ENCODE measurements at places on chromosomes 12 and 14. TPM values are rescaled to one million over a fixed set of nuclear protein-coding genes. Genes with fewer than 3 reads are reported as not detected.
A peak's percentile ranks its signal among the peaks of the same experiment; 100 is the strongest.

Gene ATP2B1
- 12.6 TPM for total RNA-seq

Gene CD9
- 46.9 TPM for total RNA-seq

Gene ADCY4
- 27.3 TPM for total RNA-seq

Gene FBLN5
- total RNA-seq = 85.3 TPM

Gene OR6J1
- total RNA-seq = not detected

Gene ADIPOR2
- 38.4 TPM for total RNA-seq

GRCh38 chr12:6205761-6206160, 5.6 kb downstream of the CD9 start:
- no peak for DNase-seq

- DNase-seq = peak; percentile 77
Measured at GRCh38 chr14:101849125-101849524, 87.6 kb downstream of the PPP2R5C start.

- DNase-seq = no peak
Measured at GRCh38 chr12:113803759-113804140, 162.4 kb downstream of the RBM19 start.

GRCh38 chr14:32698831-32699230, 239.8 kb upstream of the NPAS3 start:
- DNase-seq = no peak

DNA sequence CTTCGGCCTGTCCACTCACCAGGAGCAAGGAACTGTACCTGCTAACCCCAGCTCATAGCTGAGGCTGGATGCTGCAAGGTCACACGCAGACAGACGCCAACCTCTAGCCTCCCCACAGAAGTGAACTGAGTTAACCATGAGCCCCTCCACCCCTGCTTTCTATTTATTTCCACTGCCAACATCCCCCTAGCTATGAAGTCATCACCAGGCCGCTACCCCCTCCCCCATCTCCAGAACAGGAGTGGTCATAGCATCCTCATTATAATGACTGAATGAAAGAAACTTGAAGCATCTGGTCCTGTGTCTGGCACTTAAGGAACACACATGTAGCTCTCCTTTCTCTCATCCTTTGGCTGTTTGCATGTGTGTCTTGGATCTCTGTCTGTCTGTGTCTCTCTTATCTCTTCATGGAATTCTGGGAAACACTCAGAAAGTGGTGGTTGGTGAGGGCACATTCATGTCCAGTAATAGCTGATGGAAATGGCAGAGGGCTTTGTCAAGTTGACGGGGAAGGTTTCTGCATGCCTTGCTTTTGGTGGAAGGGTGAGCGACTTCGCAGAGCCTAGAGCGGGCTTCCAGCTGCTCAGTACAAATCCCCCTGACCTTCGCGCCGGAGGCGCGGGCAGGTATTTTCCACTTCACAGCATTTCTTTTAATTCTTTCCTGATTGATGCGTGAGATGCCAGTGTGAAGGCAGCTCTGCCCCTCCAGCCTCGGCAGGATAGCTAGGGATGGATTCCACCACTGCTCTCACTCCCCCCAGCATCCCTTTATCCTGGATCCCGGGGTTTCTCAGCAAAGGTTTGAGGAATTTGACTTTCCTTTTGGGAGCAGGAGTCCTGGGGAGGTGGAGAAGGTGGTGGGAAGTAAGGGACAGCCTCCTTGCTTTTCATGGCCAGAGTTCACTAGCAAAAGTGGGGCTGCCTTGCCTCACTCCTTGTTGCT, 198.2 kb downstream of the CHST11 start:
- no peak for DNase-seq

- no peak for DNase-seq
Measured at GRCh38 chr12:110249105-110249504, 31.9 kb upstream of the ATP2A2 start.

DNA sequence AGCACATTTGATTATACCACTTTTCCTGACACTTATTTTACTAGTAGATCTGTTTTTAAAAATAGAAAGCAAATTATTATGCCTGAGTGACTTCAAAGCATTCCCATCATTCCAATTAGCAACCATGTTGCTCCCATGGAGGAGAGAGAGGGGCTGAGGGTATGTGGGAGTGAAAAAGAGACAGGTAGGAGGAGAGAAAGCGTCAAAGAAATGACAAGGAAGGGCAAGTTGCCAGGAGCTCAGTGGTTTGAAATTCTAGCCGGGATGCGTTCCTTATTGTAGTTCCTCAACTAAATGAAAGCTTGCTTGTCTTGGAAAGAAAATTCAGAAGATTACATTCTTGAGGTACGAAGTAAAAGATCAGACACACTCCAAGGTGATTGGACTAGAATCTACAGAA, 92.4 kb upstream of the PKP2 start:
- no peak for DNase-seq

DNA sequence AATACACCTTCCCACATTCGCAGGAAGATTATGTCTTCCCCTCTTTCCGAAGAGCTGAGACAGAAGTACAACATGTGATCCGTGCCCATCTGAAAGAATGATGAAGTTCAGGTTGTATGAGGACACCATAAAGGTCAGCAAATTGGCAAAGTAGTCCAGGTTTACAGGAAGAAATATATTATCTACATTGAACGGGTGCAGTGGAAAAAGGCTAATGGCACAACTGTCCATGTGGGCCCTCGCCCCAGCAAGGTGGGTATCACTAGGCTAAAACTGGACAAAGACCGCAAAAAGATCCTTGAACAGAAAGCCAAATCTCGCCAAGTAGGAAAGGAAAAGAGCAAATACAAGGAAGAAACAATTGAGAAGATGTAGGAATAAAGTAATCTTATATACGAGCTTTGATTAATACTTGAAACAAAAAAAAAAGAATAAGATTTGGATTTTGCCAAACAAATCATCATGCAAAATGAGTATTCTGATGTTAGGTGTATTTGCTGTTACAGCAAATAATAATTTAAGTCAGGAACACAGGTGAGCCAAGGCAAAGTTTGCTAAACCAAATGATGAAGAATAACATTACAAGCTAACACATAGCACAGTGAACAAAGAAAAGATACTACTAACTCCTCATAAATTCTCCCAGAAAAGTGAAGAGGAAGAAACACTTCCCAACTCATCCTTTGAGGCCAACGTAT, 30.6 kb downstream of the FAM186A start:
- DNase-seq = no peak

DNA sequence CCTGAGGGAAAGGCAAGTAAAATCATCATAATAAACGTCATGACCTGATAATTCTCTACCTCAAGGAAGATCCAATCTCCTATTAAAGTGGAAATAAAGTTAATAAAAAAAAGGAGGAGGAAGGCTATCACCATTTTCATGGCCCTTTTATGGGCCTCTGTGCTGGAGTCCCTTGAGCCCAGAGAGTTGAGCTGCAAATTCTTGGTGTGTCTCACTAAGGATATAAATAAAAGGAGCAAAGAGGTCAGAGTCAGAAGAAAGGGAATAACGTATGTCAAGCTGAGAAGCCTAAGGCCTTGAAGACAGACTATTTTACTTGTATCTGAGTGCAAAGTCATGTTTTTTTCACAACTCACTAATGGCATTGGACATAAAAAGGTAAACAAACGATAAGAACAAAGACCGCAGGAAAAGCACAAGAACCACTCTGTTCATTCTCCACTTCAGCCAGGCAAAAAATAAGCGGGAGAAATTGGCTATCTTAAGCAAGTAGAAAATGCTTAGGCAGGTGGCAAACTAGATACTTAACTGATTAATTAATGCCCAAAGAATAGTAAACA, 12.0 kb upstream of the SMIM10L1 start:
- no peak for DNase-seq

- no peak for DNase-seq
Measured at GRCh38 chr14:95157048-95157326, 342 bp downstream of the DICER1 start.

DNA sequence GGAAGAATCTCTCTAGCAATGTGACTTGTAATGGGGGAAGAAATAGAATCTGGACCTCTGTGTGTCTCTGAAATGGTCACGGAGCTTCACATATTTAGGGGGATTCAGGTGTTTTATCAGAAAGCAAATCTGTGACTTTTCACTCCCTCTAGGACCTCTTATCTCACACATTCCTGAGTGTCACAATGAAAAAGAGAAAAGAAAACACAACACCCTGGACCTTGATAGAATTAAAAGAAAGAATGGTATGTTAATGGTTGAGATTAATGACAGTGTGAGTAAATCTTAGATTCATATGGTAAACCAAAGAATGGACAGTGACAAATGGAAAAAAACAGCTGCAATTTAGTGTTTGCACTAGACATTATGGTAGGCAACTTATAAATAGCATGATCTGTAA, 68.5 kb downstream of the PKP2 start:
- no peak for DNase-seq
